Progenitor cell of endocrine pancreas (in vitro differentiated cells): ENCODE measurements at places on chromosomes 11 and 22. TPM values are rescaled to one million over a fixed set of nuclear protein-coding genes. Genes with fewer than 3 reads are reported as not detected.

The SMTNL1 gene
- total RNA-seq = not detected in 2 replicates

The CRYBB2 gene
- 0.81 TPM in 1 of 2 replicates, not detected in the other for total RNA-seq

The GAL3ST1 gene
- total RNA-seq = 21.6 and 23.7 TPM in 2 replicates

The ROM1 gene
- 0.62 and 0.86 TPM in 2 replicates for total RNA-seq

The RTN3 gene
- 151 and 159 TPM in 2 replicates for total RNA-seq

The IL10RA gene
- total RNA-seq = 0.62 and 0.72 TPM in 2 replicates

The SCN2B gene
- 0.05 and 0.07 TPM in 2 replicates for total RNA-seq

The OR51E2 gene
- total RNA-seq = not detected in 2 replicates

The SEPTIN3 gene
- total RNA-seq = 24.4 and 25.1 TPM in 2 replicates

The P2RY6 gene
- total RNA-seq = 0.13 and 0.14 TPM in 2 replicates

The PVALB gene
- total RNA-seq = not detected in 2 replicates

The APOC3 gene
- total RNA-seq = 14.9 and 16.3 TPM in 2 replicates
